ENCODE measurements at places on chromosomes 6 and 20.

GRCh38 chr6:106894978-106895702 lies 79.4 kb downstream of the CD24 start:
- DNase-seq, result no peak

- no peak for DNase-seq
These were observed 162.8 kb upstream of the CDYL start for GRCh38 chr6:4613381-4613780.

DNA sequence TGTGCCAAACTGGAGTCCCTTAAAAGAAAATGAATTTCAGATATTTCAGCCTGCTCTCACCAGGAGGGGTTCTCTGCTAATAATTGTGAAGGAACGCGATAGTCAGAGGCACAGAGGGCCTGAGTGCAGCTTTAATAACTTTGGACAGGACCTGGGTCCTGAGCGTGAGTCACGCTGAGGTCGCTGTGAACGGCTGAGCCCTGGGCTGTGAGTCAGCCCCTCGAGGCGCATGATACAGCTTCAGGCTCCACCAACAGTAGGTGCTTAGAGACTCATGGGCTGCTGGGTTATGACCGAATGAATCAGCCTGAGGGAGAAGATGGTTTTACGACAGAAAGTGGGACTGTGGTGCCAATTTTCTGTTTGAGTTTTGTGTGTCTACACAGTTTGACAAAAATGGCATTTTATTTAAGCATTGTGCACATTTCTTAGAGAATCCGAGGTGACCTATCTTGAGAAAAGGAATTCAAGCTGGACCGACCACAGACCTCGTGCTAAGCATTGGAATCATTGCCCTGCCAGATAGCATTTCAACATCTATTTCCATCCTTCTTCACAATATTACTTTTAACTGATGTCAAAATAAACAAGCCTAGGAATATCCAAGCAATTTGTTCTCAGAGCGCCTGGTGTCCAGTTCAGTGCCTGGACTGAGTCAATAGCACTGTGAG lies 183.0 kb downstream of the THBS2 start:
- peak; percentile 100 for DNase-seq

DNA sequence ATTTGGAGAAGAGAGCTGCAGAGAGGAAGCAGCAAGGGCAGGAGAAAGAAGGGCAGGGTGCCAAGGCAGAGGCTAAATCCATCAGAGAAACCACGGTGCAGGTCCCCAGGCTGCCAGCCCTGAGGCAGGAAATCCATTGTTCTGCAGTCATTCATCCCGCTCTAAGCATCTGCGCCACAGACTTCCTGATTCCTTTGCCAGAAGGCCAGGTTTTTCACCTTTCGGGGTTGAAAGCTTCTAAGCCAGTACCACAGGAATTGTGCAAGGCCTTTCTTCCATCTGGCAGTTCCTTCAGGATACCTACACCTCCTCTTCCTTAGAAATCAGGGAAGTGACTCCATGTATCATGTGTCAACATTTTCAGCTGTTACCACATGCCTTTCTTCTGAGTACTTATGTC lies 45.6 kb downstream of the ADGRF5 start:
- no peak for DNase-seq

GRCh38 chr6:3571836-3572235 lies 115.0 kb upstream of the SLC22A23 start:
- no peak for DNase-seq

DNA sequence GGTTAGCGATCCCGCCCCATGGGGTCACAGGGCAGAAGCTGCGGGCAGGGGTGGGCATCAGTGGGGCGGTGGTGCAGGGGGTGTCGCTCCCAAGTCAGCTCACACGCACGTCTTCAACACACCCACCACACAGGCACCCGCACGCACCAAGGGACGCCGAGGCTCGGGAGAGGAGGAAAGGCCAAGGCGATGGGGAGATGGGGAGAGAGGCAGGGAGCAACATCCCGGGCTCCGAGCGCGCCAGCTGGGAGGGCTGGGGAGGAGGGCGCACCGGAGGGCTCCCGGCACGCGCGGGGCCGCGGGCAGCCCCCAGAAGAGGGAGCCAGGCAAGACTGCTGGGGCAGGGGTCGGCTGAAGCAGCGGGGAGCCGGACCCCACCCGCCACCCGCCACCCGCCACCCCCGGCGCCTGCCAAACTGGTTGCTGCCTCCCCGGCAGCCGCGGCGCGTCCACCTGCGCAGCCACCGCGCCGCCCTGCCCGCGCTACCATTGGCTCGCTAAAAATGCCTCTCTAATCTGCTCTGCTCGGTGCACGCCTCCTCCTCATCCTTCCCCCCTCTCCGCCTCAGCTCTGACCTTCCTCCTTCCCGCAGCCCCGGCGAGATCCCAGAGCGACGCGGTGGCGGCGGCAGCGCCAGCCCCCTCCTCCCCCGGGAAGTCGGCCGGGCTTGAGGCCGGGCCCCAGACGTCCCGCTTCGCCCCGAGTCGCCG lies at the start of gene PACSIN1:
Gene PACSIN1 (plus strand): TSS at position 546 of the 711 bp plus-strand sequence. CDS start 60,230 bp downstream, outside the sequence.
- no peak for DNase-seq

GRCh38 chr6:144217264-144217663 lies 66.9 kb downstream of the STX11 start:
- DNase-seq, result no peak

DNA sequence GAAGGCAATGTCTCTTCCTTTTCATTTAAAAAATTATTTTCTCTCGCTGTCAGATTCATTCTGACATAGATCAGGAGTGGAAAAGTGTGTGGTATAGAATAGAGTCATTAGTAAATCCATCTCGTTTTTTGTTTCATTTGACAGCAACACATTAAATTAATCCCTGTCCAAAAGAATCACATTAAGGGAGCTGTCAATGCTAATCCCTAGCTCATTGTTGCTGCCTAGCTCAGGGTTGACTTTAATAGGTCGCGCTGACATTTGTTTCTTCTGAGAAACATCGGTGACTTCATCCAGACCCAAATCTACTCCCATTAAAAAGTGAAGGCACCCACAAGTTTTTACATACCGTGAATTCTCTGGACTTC lies 25.4 kb upstream of the MAP3K7 start:
- DNase-seq, result no peak

DNA sequence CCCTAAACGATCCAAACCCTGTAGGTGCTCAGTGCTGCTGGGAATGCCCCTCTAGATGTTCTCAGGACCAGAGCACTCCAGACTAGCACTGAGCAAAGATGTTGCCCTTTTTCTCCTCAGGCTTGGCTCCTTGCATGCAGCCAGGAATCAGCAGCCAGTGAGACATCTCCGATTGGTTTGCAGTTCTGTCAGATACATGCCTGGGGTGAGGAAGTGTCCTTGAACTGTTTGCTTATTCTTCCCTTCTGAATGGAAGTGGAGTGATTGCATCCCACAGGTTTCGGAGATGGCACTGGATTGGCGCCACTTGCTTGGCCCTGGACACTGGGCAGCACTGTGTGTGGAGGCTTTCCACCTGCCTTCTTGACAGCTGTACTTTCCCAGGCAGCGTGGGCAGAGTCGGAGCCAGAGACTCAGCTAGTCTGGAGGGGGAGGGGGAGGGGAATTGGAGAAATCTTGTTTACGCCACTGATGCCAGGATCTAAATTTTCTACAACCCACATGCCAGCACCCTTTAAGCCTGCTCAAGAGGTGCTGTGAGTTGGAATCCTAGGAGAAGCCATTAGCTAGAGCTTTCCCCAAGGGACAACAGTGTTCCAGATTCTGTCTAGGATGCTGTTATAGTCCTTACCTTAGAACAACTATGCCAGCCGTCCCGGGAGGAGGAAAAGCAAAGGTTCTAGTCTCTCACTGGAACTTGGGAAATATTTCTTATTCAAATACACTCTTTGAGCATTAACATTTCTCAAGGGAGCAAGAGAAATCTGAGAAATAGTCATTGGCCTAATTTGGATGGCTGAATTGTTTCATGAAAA lies 49.2 kb upstream of the SASH1 start:
- no peak for DNase-seq

GRCh38 chr6:34301408-34301807 lies 52.6 kb upstream of the SMIM29 start:
- no peak for DNase-seq

DNA sequence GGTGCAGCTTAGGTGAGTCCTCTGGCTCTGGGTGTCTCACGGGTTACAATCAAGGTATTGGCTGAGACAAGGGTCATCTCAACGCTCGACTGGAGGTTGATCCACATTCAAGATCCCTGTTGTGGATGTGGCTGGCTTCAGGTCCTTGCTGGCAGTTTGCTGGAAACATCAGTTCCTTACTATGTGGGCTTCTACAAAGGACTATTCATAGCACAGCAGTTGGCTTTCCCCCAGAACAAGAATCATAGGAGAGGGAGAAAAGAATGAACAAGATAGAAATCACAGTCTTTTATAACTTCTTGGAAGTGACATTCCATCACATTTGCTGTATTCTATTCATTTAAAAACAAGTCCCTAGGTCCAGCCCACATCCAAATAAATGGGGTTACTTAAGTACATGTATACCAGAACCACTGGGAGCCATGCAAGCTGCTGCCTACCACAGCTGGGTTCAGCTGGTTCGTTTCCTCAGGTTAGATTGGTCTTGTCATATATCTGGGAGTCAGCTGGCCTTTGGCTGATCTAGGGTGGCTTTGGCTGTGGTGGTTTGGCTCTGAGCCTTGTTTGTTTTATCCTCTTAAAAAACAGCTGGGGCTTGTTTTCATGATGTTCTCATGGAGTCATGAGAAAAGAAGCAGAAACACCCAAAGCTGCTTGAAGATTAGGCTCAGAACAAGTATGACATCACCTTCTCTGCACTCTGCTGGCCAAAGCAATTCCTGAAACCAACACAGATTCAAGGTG lies 433.2 kb upstream of the SPTLC3 start:
- DNase-seq, result no peak

GRCh38 chr6:128952902-128953301 lies 70.0 kb downstream of the LAMA2 start:
- no peak for DNase-seq

DNA sequence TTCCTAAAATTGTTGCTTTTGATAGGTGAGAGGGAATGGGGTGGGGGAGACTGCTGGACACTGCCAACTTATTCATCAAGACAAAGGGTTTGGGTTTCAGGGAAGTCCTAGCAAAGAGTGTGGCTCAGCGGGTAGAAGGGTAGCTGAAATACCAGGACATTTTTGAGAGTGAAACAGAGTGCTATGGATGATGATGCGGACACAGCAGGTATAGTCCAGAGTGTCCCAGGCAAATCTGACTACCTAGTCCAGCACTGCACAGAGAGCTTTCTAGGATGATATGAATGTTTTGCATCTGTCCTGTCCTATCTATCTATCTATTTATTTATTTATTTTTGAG lies 154.3 kb downstream of the BCAS1 start:
- no peak for DNase-seq

- no peak for DNase-seq
These were observed 447.9 kb downstream of the TFAP2B start for GRCh38 chr6:51266604-51267003.

DNA sequence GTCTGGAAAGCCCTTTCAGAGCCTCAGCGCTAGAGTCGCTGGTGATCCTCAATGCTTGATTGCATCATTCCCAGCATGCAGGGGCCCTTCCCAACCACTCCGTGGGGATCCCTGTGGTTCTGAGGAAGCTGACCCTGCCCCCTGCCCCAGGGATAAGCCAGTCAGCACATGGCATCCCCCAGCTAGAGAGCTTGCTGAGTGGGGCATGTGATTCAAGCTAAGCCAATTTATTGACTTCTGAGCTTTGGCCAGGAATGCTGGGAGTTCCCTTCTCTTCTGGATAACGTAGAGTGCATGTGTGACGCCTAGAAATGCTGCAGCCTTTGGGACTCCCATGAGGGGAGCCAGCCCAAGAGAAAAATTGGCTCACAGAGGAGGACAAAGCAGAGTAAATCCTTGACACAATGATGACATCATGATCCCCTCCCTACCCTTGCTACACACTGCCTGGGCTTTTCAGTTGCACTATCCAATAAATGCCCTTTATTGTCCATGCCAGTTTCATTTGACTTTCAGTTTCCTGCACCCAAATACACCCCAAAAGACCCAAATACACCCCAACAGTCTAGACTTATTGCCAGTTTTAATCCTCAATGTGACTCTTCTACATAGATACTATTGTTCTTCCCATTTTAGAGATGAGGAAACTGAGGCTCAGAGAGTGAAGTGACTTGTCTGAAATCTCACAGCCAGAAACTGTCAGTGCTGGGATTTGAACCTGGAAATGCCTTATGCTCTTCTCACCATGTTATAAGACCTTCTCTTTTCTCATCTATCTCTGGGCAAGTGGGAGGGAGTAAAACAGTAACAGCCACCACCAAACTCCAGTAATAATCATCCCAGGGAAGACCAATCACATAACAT lies 34.3 kb downstream of the KCNB1 start:
- no peak for DNase-seq

GRCh38 chr20:4850960-4851359 lies 129.3 kb downstream of the PRND start:
- no peak for DNase-seq

DNA sequence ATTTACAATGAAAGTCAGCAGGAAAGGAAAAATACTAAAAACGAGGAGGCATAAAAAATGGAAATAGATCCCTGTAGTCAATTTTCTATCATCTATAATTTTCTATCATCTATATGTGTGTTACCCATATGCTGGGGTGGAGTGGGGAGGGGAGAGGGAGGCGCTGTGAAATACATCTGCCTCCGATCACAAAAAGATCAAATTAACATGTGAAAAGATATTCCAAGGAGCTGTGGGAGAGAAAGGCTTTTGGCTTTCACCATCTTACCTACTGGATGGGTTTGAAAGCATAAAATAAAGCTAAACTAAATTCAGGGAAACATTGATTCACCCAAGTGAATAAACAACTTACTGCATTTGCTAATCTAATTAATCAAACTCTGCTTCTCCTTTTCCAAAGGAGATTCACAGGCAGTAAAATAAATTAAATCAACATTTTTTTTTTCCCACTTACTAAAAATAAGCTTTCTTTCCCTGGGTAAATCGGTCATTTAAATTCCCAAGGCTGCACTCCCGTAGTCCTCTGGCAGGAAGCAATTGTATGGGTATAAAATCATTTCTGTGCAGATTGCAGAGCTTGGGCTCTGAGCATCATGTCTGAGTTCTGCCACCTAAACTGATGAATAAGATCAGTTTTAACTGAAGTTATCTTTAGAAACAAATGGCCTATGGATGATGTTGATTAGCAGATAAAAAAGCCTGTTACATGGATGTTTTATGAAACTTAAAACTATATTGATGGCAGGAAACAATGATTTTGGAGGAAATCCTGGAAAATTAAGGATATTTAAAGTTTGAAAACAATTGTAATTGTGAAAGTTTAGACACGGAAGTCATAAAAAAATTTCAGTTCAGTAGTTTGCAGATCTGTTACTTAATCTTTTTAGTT lies 147.9 kb downstream of the SOX4 start:
- DNase-seq, result no peak

- no peak for DNase-seq
These were observed 39.2 kb downstream of the LIN28B start for GRCh38 chr6:104995989-104996617.

- no peak for DNase-seq
These were observed 30.3 kb upstream of the TNFAIP3 start for GRCh38 chr6:137836788-137837187.
